ENCODE measurements at places on chromosomes 3 and 15.

DNA sequence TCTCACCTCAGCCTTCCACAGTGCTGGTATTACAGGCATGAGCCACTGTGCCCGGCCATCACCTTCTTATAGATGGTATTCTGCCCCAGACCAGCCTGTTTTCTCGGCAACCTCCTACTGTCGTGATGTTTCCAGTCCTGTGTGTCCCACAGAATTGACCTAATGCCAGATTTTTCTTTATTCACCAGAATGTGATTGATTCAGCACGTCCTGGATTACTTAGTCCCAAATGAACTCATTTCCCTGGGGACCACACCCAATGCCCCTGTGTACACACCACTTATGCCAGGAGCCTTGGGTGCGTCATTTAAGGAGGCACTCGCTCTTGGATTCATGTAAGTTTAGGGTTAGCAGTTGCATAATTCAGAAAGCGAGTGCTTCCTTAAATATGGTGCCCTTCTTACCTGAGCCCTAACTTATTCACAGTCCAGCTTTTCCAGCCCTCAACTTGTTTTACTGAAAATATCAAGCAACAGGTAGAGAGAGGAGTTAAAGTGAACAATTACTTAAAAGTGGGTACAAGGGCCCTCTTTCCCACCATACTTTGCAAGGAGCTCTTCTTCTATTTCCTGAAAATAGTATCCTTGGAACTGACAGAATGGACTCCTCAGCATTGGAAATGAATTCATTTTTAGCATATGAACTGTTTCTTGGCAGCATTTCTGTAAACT is 64.6 kb upstream of the UBE2E1 start:
- DNase-seq: no peak

DNA sequence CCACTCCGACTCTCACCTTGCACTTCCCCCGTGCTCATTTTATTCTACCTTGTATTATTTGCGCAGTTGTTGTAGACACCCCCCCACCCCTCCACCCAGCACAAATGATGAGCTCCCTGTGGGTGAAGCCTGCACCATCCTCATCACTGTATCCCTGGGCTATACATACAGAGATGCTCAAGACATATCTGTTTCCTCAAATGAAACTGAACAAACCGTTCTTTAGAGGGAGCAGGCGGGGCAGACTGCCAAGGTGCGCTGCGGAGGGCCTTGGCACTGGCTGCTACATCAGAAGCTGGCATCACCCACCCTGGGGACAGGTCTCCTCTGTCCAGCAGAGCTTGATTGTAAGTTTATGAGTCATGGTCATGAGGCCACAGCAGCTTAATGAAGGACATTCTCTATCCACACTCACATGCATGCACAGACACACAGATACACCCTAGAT is 29.0 kb downstream of the ADCY5 start:
- DNase-seq: no peak

- DNase-seq: no peak
Measured at GRCh38 chr3:24886501-24886900, 391.9 kb upstream of the THRB start.

DNA sequence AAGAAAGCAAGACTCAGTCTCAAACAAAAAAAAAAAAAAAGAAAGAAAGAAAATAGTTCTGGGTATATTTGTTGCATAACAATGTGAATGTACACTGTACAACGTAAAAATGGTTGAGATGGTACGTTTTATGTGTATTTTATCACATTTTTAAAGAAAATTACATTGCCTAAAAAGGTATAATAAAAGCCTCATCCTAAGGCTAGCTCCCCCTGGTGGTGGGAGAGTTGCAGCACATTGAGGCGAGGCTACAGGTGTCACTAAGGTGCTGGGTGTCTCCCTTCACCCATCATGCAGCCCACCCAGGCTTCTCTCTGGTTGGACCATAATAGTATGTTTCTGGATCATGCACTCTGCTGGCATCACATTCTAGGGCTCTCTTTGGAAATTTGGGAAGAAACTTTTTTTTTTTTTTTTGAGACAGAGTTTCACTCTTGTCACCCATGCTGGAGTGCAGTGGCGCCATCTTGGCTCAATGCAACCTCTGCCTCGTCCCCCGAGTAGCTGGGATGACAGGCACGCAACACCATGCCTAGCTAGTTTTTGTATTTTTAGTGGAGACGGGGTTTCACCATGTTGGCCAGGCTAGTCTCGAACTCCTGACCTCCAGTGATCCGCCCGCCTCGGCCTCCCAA is 12.4 kb upstream of the RAB11A start:
- DNase-seq: peak; percentile 63

DNA sequence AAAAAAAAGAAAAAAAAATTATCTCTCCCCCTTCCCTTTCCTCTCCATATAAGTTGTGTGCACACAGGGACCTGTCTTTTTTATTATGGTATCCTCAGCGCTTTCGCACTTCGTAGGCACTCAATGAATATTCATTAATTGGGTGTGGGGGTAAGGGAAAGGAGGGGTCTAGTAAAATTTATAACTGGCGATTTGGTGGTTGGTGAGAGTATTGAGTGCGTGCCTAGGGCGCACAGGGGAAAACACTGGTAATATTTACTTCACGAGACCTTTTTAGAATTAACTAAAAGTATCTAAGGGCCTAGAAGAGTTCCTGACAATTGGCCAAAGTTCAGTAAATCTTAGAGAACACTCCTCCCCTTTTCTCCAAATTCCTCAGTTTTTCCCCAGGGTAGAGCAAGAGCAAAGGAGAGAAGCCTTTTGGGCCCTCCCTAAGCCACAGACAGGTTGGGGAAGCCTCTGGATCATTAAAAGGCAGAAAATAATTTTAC is 25.7 kb downstream of the TYRO3 start:
- DNase-seq: no peak

DNA sequence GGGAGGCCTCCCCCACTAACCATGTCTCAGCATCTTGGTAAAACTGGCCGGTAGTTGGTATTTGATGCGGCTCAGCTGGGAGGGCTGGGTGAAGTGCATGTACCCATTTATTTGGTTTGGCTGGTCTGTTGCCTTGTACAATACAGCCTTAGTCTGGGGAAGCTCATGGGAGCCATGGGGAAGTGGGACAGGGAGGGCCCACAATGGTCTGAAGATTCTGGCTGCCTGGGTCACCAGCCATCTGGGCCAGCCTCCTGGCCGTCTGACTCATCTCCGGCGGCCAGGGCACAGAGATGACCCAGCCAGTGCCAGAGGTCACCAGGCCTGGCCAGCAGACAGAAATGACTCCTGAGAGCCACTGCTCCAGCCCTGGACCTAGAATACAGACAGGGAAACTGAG is 51.6 kb upstream of the SMAD6 start:
- no peak for DNase-seq

DNA sequence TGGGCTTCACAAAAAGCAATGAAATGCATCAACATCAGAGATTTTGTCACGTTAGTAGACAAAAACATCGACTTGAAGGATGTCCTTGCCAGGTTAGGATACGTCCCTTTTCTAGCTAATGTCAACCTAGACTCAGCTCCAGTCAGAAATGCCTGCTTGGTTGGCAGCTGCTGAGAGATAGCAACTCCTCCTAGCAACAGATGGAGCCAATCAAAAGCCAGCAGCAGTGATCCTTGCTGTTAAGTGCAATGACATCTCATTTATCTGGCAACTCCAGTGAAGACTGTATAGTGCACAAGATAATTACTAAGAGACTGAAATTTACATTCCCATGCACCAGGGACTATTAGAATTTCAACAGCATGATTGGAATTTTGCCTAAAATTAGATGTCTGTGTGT is 424.1 kb downstream of the FGF12 start:
- DNase-seq: no peak

GRCh38 chr3:186432189-186432588 is 70.2 kb upstream of the DGKG start:
- DNase-seq: no peak

DNA sequence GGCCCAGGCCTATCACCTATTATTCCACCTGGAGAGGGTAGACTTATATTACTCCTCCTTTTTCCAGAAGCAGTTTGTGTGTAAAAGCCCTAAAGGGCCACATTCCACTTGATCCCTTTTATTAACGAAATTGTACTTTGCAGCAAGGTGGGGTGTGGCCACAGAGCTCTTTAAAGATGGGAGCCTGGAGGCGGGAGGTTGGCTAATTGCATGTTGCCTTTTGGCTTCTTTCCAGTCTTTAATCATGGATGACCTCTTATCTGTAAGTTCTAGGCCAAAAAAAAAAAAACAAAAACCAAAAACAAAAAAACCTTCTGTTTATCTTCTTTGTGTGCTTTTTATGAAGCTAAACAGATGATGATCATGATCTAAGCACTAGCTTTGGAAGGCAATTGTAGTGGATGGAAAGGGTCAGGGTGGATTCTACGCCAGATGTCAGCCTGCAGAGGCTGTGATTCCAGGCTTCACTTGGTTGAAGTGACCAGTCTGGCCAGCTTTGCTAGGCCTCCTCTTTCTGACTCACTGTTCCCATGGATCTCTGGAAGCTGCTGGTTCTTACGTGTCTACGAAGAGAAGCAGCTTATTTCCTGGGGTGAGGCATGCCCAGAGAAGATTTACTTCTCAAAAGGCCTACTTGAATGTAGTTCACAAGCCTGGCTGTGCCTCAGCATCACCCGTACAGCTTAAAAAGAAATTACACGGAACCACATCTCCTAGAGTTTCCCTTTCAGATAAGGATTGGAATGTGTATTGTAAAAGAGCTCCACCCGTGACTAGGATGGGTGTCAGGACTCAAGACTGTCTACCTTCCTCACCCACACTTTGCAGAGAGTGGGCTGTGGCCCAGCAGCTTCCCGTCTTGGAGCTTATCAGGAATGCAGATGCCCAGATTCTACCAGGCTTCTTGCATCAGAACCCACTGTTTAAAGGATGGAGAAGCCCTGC is 330.9 kb upstream of the C2CD4B start:
- no peak for DNase-seq

DNA sequence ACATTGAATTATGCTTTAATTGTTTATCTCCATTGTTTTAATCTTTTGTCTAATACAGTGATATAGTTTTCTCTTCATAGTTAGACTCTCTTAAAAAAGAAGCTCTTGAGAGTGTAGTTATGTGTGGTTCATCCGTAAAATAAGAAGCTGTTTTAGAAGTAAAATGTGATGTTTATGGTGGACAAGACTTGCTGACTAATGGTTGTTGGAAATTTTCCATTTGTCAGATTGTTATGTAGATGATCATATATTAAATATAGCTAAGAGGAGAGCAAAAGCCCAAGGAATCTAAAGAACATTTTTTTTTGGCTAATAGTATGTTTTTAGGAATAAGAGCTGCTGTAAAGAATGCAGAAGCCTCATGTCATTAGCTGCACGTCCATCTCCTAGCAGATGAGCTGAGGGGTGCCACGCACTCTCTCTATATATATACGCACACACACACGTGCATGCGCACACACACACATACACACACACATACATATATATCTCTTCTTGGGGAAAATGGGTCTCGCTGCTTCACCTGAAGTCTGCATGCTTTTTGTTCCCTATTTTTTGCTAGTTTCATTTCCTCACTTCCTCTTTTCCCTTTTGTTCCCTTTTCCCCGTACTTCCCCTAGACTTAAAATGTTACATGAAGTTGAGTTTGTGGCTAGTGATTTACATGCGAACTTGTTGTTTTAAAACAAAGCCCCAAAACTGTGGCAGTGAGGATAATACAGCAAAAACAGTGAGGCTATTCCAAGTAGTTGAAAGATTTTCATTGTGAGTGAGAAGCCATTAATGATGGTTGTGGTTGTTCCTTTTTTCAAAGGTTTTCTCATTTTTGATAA is 107.8 kb downstream of the MBNL1 start:
- DNase-seq: no peak

- DNase-seq: no peak
Measured at GRCh38 chr15:46918462-46919140, 798.7 kb upstream of the SEMA6D start.

DNA sequence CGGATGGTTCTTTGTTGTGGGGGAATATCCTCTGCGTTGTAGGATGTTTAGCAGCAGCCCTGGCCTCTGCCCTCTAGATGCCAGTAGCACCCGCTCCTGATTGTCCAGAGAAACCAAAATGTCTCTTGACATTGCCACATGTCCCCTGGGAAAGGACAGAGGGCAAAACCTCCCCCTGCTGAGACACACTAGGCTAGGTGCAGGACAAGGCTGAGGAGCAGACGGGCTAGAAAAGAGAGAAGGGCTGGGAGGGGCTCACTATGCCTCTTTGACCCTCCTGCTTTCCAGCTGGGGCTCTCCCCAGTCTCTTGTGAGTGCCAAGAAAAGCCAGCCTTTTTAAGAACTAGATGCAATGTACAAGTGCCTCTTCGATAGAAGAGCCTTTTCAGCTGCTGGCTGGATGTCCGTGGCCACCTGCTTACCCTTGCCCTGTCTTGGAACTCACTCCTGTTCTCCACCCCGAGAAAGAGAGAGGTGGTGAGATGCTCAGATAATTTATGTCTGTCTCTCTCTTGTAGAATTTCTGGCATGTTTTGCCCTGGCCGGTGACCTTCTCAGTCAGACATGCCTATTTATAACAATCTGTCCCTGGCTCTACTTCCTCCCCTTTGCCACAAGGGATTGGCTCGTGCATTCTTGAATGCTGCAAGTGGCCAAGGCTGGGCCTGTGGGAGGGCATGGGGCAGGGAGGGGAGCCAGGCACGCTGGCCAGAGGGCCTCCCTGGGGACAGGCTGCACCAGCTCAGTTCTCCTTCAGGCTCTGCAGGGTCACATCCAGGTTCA is 142.6 kb downstream of the RPLP1 start:
- DNase-seq: no peak

GRCh38 chr3:20038699-20039465 is 1.4 kb upstream of the KAT2B start:
- DNase-seq: no peak

DNA sequence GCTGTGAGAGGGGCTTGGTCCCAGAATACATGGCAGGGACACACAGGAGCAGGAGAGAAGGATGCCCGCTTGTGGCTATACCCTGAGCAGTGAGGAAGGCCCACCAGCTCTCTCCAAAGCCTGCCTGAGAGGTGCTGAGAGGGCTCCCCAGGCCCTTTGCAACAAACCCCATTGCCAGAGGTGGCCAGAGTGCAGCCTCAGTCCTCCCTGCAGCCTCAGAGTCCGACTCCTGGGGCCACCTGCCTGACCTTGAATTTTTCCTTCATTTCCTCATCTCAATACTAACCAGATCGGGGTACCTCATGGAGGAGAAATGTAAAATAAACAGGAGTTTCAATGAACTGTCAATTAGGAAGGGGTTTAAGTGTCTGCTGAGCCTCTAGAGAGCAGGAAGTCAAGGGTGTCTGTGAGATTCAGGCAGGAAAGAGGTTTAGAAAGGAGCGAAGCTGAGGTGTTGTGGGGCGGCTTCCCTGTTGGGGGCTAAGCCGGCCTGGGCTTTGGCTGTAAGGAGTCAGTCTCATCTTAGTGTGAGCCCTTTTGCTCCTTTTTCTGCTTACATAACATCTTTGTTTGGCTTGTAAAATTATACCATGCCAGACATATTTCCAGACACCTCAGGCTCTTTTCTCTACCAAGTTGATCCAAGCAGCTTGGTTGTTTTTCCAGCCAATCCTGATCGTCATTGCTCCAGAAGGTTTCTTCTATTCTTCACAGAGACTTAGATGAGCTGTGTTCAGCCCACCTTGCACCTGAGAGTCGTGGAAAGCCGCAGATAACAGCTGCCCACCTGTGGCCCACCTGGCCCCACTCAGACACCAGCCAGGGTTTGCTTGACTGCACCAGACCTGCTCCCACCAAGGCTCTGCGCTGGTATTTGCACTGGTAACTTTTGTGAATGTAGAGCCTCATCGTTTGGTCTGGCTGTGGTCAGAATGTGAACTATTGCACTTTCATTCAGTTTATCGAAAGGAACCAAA is 36.7 kb downstream of the CMTM7 start:
- DNase-seq: no peak
